CD4-positive, alpha-beta T cell (primary cell): ENCODE measurements at places on chromosomes 5 and 9.
A peak's percentile ranks its signal among the peaks of the same experiment; 100 is the strongest.

- peak; percentile 80 for DNase-seq
Observed at GRCh38 chr5:179801304-179802206, 5.1 kb downstream of the MGAT4B start.

GRCh38 chr5:68225188-68225910 is 9.8 kb downstream of the PIK3R1 start:
- DNase-seq, result no peak

GRCh38 chr9:14258660-14259239 is 55.2 kb downstream of the NFIB start:
- DNase-seq, result no peak

DNA sequence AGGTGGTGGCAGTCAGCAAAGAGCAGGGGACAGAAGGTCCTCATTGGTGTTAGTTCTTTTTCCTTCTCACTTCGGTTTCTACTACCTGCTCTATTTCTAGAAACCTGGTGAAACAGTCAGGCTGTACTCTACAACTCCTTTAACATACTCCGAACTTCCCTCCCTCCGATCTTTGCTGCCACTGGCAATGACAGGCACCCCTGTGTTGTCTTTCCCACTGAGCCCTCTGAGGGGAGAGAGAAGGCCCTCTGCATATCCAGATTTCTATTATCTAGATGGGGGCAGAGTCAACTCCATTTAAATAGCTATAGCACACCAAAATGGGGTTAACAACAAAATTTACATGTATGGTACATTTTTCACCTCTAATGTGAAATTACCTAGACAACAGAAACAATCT is 123.7 kb downstream of the CDK5RAP2 start:
- DNase-seq, result no peak

DNA sequence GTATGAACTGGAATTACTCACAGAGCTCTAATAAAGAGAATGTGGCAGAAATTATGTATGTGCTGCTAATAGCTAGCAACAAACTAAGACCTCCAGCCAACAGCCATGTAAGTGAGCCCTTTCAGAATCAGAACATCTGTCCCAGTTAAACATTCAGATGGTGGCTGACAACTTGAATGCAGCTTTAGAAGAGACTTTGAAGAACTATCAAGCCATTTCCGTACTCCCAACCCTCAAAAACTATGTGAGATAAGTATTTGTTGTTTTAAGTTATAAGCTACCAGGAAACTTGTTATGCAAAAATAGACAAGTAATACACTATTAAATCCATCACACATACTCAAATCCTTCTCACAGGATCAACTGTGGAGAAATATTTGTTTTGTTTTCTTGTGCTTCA is 205.2 kb upstream of the EDIL3 start:
- DNase-seq, result no peak

GRCh38 chr5:152104211-152104610 is 179.6 kb upstream of the GLRA1 start:
- no peak for DNase-seq

GRCh38 chr9:72534931-72535330 is 13.5 kb downstream of the TMC1 start:
- DNase-seq, result no peak

DNA sequence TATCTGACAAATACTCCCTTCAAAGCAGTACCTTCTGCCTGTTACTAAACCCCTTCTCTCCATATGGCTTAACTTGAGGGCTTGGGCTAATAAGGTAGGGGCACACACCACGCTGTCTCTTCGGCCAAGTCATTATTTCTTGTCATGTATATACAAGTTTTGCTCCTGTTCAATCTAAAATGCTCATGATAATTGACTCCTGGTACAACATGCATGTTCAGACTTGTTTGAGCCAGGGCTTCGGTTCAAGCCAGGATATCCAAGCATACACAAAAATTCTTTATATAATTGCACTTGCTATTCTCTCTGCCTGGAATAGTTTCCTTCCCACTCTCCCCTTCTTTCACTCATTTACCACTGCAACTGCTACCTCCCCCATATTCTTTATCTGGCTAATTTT is 756.0 kb upstream of the C9orf72 start:
- DNase-seq, result no peak
